Thymus (tissue), 14 donors: ENCODE measurements at places on chromosomes 6 and 20. TPM values are rescaled to one million over a fixed set of nuclear protein-coding genes. Genes with fewer than 3 reads are reported as not detected.

GRCh38 chr6:6812427-6812826 lies 223.9 kb downstream of the LY86 start:
- no peaks in the 10 kb centered on the region for H3K36me3 ChIP-seq
- H3K4me3 ChIP-seq = no peak overlapping the region
- no peaks in the 10 kb centered on the region for H3K4me1 ChIP-seq
- no peak overlapping the region for H3K27ac ChIP-seq
- H3K27me3 ChIP-seq = no peaks in the 10 kb centered on the region

DNA sequence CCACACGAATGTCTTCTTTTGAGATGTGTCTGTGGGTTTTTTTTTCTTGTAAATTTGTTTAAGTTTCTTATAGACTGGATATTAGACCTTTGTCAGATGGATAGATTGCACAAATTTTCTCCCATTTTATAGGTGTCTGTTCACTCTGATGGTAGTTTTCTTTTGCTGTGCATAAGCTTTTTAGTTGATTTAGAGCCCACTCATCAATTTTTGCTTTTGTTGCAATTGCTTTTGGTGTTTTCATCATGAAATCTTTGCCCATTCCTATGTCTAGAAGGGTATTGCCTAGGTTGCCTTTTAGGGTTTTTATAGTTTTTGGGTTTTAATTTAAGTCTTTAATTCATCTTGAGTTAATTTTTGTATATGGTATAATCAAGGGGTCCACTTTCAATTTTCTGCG lies 57.7 kb downstream of the NKX2-2 start:
- no peak for DNase-seq
- no peaks in the 10 kb centered on the region for H3K4me1 ChIP-seq
- no peak overlapping the region for H3K27ac ChIP-seq

- H3K4me1 ChIP-seq = no peaks in the 10 kb centered on the region
- H3K4me3 ChIP-seq = no peak overlapping the region
- no peaks in the 10 kb centered on the region for H3K36me3 ChIP-seq
- no peak overlapping the region for H3K27ac ChIP-seq
Measured at GRCh38 chr20:16816192-16816591, 68.0 kb downstream of the OTOR start.

- H3K36me3 ChIP-seq = no peaks in the 10 kb centered on the region
- H3K4me1 ChIP-seq = no peaks in the 10 kb centered on the region
- no peak overlapping the region for H3K4me3 ChIP-seq
- H3K27ac ChIP-seq = no peak overlapping the region
Measured at GRCh38 chr20:6691516-6691915, 76.0 kb upstream of the BMP2 start.

DNA sequence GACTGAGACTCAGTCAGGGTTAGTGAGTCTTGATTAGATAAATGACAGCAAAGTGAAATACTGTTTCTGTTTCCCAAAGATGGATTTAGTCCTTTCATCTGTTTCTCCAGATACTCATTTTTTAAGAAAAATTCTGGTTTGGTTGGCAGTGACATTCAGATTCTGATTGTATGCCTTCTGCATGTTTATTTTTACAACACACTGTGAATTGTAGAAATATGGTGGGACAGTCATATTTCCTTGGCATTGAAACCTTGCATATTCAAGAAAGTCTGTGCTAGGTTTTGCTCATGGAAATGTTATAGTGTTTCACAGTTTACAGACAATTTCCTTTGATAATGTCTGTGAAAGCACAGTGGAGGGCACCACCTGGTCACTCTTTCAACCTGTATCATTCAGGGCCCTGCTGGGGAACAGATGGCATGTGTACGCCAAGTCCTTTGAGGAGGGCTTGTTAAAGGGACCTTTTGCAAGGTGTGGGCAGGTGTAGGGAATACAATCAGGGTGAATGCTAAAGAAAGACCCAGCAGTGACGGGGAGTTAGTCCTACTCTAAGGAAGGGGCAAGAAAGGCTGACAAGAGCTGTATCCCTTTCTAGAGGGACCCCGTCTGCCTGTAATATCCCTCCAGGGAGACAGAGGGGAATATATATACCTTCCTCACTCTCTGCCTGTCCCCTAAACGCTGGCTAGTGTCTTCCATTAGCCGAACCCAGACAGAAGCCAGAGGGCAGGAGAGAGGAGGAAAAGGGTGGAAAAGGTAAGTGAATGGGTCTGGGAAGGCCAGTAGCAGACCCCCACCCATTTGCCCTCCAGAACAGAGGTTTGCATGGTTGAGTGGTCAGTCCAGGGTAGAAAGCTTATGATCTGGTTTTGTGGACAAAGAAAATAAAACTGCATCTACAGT lies 10.2 kb downstream of the PLCB4 start:
- no peak overlapping the region for H3K4me3 ChIP-seq
- H3K36me3 ChIP-seq = no peaks in the 10 kb centered on the region
- H3K27me3 ChIP-seq = no peaks in the 10 kb centered on the region
- H3K4me1 ChIP-seq = no peaks in the 10 kb centered on the region
- no peak for DNase-seq

- no peaks in the 10 kb centered on the region for H3K36me3 ChIP-seq
- no peaks in the 10 kb centered on the region for H3K4me1 ChIP-seq
- H3K27me3 ChIP-seq = no peaks in the 10 kb centered on the region
- no peak for DNase-seq
- H3K4me3 ChIP-seq = no peak overlapping the region
- H3K27ac ChIP-seq = no peak overlapping the region
Measured at GRCh38 chr6:16950825-16951495, 150.9 kb upstream of the STMND1 start.

Gene FOXS1
- 4.7 TPM for total RNA-seq

Gene OR2J3
- not detected for total RNA-seq
